ENCODE measurements at places on chromosomes 1 and 21.

DNA sequence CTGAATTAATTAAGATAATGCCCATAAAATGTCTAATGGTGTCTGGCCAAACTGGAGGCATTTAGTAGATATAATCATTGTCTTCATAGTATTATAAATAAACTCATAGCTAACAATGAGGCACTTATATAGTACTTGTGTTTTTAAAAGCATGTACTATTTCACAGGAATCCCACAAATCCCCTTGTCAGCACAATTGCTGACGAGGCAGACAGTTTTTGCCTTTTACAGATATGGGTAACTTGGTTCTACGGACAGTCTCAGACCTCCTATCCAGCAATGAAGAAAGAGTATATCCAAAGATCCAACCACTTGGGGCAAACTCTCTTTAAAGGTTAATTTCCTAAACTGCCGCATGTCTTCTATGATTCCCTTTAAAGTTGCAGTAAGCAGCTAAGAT is 73.7 kb downstream of the ATP1B1 start:
- DNase-seq, result no peak

- no peak for DNase-seq
These were observed 123.7 kb downstream of the SMYD2 start for GRCh38 chr1:214404571-214405213.

- DNase-seq, result no peak
These were observed 19.3 kb downstream of the TRMT13 start for GRCh38 chr1:100152271-100152670.

GRCh38 chr1:23916209-23917131 is 3.3 kb upstream of the CNR2 start:
- DNase-seq, result peak; percentile 67

DNA sequence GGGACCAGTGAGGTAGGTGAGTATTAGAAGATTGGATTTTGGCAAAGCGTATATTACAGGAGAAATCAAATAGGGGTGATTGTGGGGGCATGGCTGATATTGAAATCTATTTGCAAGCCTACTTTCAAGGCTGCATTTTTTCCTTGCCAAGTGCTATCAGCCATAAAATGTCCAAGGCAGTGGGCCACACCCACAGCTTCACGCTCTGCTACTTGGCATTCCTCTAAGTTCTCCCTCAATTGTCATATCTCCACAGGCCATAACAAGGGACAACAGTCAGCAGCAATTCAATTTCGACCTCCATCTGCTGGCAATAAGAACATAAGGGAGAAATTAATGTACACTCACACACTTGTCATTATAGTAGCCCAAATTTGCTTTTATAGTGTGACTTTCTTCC is 667.1 kb upstream of the PKN2 start:
- no peak for DNase-seq

DNA sequence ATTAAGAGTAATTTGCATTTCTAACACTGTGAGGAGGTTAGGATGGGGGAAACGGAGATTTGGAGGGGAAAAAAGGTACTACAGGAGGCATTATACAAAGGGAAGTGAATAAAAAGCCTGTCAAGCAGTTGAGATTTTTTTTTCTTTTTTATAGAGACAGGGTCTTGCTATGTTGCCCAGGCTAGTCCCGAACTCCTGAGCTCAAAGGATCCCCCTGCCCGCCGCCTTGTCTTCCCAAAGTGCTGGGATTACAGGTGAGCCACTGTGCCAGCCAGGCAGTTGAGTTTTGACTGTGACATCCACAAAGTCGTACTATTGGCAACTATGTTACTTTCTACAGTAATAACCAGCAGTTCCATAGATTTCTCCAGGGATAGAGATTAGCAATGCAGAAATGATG is 2.6 kb downstream of the CLCC1 start:
- no peak for DNase-seq

DNA sequence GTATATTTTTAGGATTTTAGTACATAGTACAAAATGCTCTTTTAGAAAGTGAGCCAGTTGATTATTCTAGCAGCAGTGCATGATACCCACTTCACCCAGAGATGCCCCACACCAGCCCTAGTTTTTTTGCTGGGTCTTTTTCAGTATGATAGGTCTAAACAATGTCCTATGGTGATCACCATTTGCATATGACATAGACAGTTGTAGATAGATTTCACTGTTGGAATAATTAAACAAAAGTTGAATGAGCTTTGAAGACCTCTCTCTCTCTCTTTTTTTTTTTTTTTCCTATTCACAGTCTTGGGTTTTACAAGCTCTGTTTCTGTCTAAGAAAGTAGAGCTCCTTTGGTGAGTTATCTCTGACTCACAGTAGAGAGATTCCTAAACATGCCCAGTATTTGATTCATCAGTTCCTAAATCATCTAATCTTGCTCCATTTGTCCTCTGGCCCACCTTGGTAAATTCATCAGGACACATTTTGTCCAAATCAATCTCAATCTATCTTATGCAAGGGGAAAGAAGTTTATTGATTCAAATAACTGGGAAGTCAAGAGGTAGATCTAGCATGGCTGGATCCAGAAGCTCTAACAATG is 44.7 kb upstream of the VAV3 start:
- DNase-seq, result no peak

DNA sequence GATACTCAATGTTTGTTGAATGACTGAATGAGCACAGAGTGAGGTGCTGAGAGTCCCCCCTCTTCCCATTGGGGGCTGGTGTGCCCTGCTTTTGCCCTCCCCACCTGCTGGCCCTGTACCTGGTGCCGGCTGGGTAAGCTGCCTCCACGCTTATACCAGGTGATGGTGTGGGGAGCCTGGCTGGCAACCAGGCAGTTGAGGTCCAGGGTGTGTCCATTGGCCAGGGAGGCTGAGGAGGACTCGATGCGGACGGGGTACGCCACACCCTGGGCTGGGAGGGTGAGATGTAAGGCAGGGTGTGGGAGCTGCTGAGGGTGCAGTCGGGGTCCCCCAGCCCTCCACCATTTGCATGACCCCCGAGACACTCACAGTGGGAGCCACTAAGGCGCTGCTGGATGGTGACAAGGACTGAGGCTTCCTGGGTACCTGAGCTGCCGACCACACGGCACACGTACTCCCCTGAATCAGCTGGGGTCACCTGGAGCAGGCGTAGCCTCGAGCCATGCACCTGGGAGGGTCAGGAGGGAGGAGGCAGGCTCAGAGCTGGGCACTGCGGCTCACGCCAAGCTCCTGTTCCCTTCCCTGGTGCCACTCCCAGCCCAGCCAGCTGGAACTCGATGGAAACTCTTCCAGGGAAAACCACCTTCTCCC is 36.6 kb downstream of the LDLRAD2 start:
- DNase-seq, result no peak

DNA sequence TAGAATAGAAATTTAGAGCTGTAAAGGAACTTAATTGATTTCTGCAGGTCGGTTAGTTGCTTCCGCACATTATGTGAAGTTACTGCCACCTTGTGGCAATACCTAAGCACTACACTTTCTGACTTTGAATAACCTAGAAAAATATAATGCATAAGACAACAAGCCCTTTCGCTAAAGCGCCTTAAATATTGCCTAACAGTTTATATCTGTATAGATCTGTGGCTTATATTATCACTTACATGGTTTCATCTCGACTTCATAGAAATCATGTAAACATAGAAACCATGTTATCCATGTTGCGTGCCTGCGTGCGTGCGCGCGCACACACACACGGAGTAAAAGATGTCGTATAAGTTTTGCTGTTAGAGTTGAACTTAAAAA is 10.9 kb upstream of the IFI16 start:
- peak; percentile 67 for DNase-seq

DNA sequence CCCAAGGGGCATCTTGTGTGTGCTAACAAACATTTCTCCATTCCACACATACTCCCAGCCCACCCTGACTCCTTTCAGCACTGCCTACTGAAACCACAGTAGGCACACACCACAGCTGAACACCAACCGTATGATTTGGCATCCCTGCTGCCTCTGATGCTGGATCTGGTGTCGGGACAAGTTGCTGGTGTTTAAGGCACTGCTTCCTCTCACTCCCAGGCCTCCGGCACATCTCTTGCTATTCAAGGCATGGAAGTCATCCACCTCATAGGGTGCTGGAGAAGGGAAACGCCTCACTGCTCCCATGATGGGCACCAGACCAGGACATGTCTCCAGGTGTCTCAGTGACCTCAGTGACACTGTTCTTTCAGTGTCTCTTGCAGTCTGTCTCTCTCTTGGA is 2.4 kb upstream of the ITLN2 start:
- DNase-seq, result no peak

DNA sequence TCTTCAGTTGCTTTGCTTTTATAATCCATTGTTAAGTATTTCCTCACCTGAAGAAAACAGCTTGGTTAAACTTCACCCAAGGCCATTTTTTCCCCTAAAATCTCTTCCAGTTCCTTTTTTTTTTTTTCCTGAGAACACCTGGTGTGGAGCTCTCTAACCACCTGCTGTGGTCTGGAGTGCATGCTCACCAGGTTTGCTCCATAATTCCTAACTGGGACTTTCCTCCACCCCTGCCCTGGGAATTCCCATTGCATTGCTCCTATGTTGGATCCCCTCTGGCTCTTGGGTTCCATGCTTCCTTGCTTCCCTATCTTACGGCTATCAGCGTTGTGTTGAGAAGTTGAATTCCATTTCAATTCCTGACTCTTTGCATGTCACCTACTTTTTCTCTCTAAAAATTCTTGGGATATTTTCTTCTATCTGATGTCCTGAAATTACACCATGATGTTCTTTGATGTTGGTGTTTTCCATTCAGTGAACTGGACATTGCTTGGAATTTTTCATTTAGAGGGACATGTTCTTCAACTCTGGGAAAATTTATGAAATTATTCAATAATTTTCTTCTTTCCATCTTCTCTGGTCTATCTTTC is 19.6 kb upstream of the DYRK1A start:
- DNase-seq, result no peak

- no peak for DNase-seq
These were observed 33.4 kb downstream of the BACE2 start for GRCh38 chr21:41201385-41201784.

Measured in tibial artery (tissue), 4 donors.